Subcutaneous preadipocyte (primary cell): ENCODE measurements at places on chromosomes 2 and 18. TPM values are rescaled to one million over a fixed set of nuclear protein-coding genes. Genes with fewer than 3 reads are reported as not detected.

The UGT1A8 gene
- not detected in 2 replicates for total RNA-seq

The TGFA gene
- total RNA-seq, result not detected in 2 replicates

The ANKRD30BL gene
- not detected in 2 replicates for total RNA-seq

The ORC4 gene
- 18.0 and 20.2 TPM in 2 replicates for total RNA-seq

The IGFBP5 gene
- total RNA-seq, result 11.5 and 106 TPM in 2 replicates

The LRATD1 gene
- total RNA-seq, result 0.37 and 1.2 TPM in 2 replicates

The PLB1 gene
- 0.37 and 0.39 TPM in 2 replicates for total RNA-seq

The FHOD3 gene
- total RNA-seq, result 1.1 and 1.6 TPM in 2 replicates

The DLX1 gene
- total RNA-seq, result under 0.01 and 0.39 TPM in 2 replicates

The CDKL4 gene
- total RNA-seq, result 1.2 and 1.5 TPM in 2 replicates

The CCDC121 gene
- 0.73 and 1.2 TPM in 2 replicates for total RNA-seq

The FSHR gene
- total RNA-seq, result not detected in 2 replicates

The SYT4 gene
- not detected in 2 replicates for total RNA-seq

The PLGLB2 gene
- total RNA-seq, result 0.73 and 2.0 TPM in 2 replicates

The RUFY4 gene
- not detected in 2 replicates for total RNA-seq

The ALK gene
- not detected in 2 replicates for total RNA-seq

The LRRC30 gene
- not detected in 2 replicates for total RNA-seq

The CD8A gene
- total RNA-seq, result under 0.01 TPM in 1 of 2 replicates, not detected in the other

The TUBA3E gene
- total RNA-seq, result not detected in 2 replicates

The ACMSD gene
- total RNA-seq, result not detected in 2 replicates

The PROKR1 gene
- total RNA-seq, result under 0.01 TPM in 1 of 2 replicates, not detected in the other

The STEAP3 gene
- total RNA-seq, result 62.8 and 90.5 TPM in 2 replicates

The ITPRIPL1 gene
- total RNA-seq, result 1.8 and 2.3 TPM in 2 replicates

The VIL1 gene
- total RNA-seq, result under 0.01 TPM in 1 of 2 replicates, not detected in the other

The RAB12 gene
- total RNA-seq, result 36.4 and 37.9 TPM in 2 replicates

The ZNF2 gene
- 7.0 and 7.2 TPM in 2 replicates for total RNA-seq

The MGAT4A gene
- total RNA-seq, result not detected in 2 replicates

The HOXD8 gene
- total RNA-seq, result 7.7 and 10.0 TPM in 2 replicates

The CKAP2L gene
- total RNA-seq, result 8.5 and 16.8 TPM in 2 replicates

The MEIS1 gene
- 15.8 and 17.6 TPM in 2 replicates for total RNA-seq

The TTC21B gene
- total RNA-seq, result 21.3 and 32.3 TPM in 2 replicates

The CTAGE1 gene
- not detected in 2 replicates for total RNA-seq

The DSG1 gene
- not detected in 2 replicates for total RNA-seq

The ZNF804A gene
- total RNA-seq, result under 0.01 and 0.98 TPM in 2 replicates
